ENCODE measurements at places on chromosomes 1 and 21.
A peak's percentile ranks its signal among the peaks of the same experiment; 100 is the strongest.

DNA sequence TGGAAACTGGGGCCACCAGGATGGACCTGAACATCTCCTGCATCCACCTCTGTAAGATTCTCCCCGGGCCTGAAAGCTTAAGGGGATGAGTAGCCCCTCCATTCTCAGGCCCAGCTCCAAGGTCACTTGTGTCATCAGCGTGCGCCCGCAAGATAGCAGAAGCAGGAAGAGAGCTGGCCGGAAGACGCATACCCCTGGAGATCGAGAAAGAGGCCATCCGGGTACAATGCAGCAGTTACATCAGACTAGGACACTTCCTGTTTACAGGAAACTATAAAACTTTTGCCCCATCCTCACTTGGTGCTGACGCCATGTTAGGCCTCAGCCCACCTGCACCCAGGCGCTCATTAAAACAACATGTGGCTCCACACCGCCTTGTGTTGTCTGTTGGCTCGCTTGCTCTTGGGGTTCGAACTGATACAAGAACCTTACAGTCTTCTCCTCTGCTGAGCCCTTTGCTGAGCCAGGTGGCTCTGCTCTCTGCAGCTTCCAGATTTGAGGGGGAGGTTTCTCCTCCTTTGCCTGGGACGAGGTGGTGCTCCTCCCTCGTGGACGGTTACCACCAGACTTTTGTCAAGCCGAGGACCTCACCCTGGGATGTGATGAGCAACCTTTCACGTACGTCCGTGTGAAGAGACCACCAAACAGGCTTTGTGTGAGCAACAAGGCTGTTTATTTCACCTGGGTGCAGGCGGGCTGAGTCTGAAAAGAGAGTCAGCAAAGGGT, 277.5 kb upstream of the C1orf174 start:
- DNase-seq: no peak

GRCh38 chr1:50970931-50971582, 1.0 kb downstream of the CDKN2C start:
- DNase-seq: no peak

DNA sequence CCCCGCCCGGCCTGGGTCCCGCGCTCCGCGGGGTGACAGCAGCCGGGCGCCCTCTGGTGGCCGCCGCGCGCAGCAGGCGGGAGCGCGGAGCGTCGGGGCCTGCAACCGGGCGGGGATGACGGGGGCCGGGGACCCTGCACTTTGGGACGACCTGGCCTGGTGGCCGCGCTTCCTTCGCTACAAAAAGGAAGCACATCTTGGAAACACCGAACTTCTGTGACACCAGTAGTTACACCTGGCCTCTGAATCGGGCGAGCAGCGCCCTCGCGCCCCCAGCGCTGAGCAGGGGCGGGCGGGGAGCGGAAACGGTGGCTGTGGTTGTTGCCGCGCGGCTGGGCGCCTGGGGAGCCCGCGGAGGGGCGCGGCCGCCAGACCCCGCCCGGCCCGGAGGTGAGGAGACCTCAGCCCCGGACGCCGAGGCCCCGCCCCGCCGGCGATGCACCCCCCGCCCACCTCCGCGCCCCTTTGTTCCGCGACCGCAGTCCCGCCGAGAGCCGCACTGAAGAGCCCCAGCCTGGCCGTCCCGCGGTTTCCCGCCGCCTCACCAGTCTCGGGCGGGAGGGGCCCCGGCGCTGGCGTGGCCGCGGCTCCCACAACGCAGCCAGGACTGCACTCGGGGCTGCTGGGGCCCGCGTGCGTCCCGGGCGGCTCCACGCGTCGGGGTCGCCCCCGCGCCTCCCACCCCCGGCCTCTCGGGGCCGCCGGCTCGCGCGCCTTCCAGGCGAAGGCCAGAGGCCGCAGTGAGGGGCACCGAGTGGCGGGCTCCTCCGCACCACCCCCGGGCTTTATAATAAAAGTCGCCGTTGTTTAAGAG, 59.3 kb downstream of the H3-3A start:
- no peak for DNase-seq

DNA sequence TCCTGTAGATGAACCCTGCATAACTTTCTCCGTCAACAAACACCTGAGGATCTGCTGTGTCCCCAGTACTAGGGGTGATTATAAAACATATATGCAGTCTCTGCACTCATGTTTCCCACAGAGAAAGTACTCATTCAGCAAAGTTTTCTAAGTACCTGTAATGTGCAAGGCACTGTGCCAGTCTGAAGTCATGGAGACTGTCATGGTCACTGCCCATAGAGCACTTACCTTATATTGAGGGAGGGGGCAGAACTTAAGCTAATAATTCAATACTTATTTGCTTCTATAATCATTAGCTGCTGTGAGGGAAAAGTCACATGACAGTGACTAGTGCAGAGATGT, 41.2 kb downstream of the MAP3K21 start:
- DNase-seq: no peak

- no peak for DNase-seq
These were observed 56.2 kb upstream of the RASAL2 start for GRCh38 chr1:178037510-178038253.

- no peak for DNase-seq
These were observed 936 bp upstream of the NCAM2 start for GRCh38 chr21:20997311-20997635.

DNA sequence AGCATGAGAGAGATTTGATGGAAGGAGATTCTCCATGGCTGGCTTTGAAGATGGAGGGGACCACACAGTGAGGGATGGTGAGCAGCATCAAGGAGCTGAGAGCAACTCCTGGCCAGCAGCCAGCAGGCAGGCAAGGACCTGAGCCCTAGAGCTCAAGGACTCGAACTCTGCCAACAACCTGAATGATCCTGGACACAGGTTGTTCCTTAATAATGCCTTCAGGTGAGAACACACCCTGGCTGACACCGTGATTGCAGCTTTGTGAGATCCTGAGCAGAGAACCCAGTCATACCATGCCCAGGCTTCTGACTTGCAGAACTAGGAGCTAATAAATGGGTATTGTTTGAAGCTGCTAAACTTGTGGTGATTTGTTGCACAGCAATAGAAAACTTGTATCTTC, 183.1 kb downstream of the LMX1A start:
- DNase-seq: no peak

- no peak for DNase-seq
These were observed 272.2 kb downstream of the LMO4 start for GRCh38 chr1:87600854-87601253.

DNA sequence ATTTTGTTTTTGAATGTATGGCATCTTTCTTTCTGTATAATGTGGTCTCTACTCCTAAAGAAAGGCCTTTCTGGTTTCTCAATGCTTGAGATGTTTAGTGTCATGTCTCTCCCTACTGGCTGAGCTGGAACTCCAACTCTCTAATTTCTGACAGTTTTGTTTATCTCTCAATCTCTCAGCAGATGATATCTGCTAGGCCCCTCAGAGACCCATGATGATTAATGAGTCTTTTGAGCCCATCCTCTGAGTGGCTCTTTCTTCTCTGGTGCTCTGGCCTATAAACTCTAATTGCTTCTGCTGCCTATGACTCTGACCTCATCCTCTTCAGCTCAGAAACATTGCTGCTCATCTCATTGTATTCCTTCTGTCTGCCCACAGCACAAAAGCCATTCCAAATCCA, 46.6 kb downstream of the CRB1 start:
- DNase-seq: no peak

- no peak for DNase-seq
These were observed 72.8 kb downstream of the NRIP1 start for GRCh38 chr21:14991957-14992356.

DNA sequence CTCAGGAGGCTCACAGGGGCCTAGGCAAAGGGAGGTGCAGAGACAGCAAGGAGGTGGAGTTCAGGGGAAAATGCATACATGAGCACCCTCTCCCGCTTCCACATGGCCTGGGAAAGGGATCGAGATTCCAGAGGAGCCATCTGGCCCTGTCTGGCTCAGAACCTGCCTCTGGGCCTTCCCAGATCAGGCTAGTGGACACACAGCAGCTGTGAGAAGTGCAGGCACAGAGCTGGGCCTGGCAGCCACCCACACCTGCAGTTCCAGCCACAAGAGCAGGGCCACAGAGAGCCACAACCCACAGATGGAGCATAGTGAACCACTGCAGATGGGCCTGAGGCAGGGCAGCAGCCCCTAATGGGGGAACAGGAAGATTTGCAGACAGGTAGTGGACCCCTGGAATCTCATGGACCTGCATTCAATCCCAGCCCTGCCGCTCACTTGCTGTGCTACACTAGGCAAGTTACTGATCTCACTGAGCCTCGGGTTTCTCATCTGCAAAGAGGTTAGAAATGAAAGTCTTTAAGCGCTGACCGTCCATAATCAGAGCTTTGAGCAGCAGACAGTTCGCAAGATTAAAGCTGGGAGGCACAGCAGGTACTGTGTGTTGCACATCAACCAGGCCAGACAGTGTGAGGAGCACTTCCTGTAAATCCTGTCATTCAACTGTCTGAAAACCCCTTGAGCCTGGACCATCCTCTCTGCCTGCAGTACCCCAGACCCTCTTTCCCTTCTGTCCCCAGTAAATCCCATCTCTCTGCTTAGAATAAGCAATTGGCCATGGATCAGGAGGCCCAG, 58.0 kb downstream of the MATN1 start:
- no peak for DNase-seq

- DNase-seq: no peak
These were observed 84.9 kb downstream of the DYRK1A start for GRCh38 chr21:37451446-37451845.

- peak; percentile 75 for DNase-seq
These were observed 40.4 kb downstream of the PHC2 start for GRCh38 chr1:33390542-33390941.

DNA sequence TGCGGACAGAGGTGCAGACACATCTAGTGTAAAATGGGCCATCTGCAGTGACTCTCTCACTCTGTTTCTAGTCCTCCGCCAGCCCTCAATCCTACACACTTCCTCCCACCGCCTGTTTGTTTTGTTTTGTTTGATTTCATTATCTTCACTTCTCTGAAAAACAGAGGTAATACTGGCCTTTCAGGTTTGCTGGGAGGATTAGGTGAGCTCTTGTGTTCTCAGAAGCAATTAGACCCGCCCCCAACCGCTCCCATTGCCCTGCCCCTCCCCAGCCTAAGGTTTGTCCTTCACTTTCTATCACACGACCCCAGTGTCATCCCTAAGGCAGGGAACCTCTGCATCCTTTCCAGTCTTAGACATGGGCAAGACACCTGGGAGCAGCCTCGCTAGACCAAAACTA, 43.2 kb upstream of the TACSTD2 start:
- no peak for DNase-seq

Data from HS-5 (cell line).